ENCODE measurements at places on chromosomes 3 and 15.

DNA sequence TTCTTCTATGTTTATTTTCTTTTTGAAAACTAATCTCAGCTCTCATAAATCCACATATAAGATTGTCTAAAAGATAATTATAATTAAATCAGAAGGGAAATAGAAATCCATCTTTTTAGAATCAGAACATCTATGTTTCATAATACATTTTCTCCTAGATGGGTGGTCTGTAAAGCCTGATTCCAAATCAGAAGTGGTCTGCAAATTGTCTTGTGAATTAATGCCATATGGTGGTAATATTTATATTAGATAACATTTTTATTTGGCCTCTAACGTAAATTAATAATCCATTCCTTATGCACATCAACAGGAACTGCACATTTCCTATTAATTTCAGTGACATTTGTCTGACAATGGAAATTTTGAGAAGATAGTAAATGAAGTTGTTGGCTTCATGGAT lies 52.8 kb upstream of the TBC1D5 start:
- no peak for DNase-seq

DNA sequence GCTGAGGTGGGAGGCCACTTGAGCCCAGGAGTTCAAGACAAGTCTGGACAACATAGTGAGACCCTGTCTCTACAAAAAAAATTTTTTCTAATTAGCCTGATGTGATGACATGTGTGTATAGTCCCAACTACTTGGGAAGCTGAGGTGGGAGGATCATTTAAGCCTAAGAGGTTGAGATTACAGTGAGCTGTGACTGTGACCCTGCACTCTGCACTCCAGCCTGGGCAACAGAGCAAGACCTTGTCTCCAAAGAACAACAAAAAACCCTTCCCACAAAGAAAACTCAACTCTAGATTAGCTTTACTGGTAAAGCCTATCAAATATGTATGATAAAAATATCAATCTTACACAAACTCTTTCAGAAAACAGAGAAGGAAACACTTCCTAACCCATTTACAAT lies 68.5 kb downstream of the ZNF148 start:
- no peak for DNase-seq

DNA sequence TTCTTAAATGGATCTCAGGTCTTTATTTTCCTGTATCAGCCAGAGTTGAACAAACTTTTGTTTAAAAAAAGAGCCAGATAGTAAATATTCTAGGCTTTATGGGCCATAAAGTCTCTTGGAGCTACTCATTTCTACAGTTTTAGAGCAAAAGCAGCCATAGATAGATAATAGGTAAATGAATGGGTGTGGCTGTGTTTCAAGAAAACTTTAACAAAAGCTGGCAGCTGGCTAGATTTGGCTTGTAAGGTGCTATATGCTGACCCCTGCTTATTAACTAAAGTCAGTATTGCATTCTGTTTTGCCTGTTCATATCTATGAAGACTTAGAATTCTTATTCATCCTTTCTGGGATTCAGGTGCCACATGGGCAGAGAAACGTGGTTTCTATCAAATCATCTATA lies 29.0 kb downstream of the MFN1 start:
- no peak for DNase-seq

GRCh38 chr3:127529346-127530188 lies 61.0 kb downstream of the TPRA1 start:
- no peak for DNase-seq

GRCh38 chr3:78605178-78605577 lies 1162.6 kb downstream of the ROBO1 start:
- no peak for DNase-seq

GRCh38 chr3:7789324-7789723 lies 712.3 kb upstream of the LMCD1 start:
- DNase-seq = no peak

DNA sequence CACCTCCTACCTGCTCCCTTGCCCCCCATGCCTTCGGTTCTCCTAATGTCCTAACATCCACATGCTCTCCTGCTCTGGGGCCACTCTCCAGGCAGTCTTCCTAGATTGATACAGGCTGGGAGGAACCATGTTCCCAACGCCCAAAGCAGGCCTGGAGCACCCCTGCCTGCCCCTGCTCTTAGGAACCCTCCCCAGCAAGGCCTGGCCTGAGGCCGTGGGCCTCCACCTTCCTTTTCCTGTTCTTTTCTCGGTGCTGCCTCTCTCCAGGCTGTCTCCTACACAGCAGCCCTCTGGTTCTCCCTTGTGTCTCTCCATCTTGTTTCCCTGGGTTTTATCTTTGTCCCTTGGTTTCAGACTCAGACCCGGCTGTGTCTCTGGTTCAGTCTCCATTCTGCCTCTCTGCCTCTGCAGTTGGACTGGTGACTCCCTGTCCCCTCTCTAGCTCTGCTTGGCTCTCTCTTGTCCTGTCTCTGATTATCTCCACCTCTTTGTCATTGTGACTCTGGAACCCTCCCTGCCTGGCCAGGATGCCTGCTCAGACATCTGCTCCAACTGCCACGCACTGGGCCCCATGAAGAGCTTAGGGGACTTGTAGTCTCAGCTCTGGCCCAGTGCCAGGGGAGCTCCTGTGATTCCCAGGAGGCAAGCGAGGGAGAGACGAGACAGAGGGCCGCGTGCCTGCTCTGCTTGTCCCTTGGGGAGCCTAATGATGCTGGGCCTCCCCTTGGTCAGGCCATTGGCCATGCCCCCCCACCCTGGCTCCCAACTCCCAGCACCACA lies 26.0 kb upstream of the RPL29 start:
- DNase-seq = no peak

- DNase-seq = no peak
Observed at GRCh38 chr3:16534640-16535262, 21.3 kb upstream of the RFTN1 start.

DNA sequence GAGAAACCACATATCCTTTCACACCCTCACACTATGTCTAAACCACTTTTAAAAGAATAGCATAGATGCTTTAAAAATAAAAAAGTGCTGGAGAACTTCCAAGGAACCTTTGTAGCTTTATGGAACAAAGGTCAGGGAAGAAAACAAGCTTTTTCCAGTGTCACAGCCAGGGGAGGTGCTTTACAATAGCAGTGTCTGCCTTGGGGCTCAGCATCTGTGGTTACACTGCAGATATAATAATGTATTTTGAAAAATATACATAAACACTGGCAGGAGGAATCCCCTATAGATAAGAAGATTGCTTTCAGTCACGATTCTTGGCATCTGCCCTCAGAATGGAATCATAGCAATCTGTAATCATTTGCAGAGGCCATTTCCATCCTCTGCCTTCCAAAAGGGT lies 362.4 kb upstream of the LRRC3B start:
- DNase-seq = no peak

DNA sequence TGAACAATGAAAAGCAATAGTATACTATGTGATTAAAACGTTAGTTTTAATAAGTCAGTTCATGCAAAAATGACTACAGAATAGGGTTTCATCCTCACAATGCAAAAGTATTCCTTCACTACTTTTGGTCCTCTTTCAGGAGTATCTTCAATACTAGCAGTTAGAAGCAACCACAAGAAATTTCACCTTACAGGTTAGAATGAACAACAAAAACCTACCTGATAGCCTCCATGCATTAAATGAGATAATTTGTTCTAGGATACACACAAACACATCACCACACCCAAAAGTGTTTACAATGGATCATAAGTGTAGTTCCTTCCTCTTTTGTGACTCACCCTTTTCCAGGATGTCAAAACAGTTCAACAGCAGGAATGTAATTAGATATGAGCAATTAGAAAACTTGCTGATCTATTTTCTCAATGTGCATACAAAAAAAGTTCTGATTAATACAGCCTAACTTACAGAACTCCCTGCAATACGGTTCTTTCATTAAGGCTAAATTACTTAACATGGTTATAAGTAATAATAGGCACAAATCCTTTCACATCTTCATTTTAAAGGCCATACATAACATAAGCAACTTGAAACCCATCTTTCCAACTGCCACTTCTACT lies 21.6 kb downstream of the UACA start:
- no peak for DNase-seq

DNA sequence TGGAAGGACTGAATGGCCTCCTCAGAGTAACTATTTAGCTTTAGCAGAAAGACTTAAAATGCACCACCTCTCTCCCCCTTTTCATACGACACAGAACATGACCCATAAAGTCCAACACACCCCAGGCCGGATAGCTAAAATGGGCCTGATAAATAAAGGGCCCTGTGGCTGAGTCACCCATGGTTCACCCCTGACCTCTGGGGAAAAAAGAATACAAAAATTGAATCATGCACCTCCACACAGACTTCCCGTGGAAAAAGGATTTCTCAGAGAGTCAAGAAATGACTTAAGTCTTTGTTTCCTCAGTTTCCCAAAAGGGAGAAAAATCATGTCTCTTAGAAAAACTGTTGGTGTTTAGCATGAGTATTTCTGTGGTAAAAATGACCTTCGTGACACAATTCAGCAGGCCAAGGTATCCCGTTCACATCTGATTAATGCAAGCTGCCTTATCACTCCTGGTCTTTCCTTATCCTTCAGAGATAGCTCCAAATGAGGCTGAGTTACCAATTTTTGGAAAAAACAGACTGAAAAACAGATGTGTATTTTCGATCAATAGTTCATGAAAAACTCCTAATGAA lies 34.0 kb upstream of the ARHGEF3 start:
- no peak for DNase-seq

- DNase-seq = no peak
Observed at GRCh38 chr15:93070551-93071296, 18.3 kb downstream of the RGMA start.

- DNase-seq = no peak
Observed at GRCh38 chr3:107545680-107546120, 22.9 kb downstream of the BBX start.

GRCh38 chr15:65132878-65133547 lies 595 bp downstream of the PDCD7 start:
- no peak for DNase-seq

DNA sequence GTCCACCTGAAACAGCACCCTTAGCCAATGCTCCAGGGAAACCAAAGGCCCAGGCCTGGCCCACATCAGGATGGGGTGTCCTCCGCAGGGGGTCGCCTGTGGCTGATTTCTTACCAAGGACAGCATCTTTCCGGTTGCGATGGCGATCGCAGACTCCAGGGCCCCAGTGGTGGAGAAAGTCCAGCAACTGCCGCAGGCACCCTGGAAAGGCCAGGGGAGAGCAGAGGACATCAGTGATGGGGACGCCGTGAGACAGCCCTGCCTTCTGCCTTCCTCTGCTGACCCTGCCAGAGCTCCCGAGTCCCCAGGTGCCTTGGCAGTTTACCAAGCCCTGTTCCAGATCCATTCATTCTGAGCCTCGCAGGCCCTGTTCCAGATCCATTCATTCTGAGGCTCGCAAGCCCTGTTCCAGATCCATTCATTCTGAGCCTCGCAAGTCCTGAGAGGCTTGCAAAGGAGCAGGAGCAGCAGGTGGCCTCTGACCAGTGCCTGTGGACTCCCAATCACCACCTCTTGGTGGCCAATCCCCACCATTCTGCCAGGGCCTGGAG lies 12.5 kb downstream of the CTSH start:
- DNase-seq = no peak

DNA sequence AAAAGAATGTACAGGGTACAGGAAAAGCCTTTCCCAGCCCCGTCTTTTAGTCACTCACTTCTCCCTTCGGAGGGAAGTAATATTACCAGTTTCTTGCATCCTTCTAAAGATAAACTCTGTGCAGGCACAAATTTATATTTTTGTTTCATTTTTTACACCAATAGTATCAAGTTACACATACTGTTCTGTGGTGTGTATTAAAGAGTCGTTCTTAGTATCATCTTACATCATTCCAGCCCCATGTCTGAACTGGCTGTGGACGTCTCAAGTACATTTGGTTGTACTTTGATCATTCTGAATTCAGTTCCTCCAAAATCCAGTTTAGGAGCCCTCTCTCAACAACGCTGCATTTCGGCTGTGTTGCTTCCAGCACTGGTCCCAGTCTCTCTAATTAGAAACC lies 68.7 kb downstream of the LMLN start:
- no peak for DNase-seq

DNA sequence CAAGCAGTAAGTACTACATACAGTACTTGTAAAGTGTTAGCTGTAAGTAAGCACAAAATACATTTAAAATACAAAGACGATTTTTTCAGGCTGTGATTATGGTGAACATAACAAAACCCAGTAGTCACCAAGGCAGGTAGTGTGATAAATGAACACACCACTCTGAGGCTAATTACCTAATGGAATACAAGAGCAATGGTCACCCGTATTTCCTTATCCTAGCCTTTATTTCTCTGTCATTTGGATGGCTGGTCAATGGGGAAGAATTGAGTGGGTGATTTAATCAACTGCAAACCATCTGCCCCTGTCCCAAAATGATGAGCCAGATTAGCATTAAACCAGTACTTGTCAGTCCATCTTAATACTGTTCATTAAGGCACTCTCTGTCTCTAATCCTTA lies 89.2 kb upstream of the CGNL1 start:
- no peak for DNase-seq

DNA sequence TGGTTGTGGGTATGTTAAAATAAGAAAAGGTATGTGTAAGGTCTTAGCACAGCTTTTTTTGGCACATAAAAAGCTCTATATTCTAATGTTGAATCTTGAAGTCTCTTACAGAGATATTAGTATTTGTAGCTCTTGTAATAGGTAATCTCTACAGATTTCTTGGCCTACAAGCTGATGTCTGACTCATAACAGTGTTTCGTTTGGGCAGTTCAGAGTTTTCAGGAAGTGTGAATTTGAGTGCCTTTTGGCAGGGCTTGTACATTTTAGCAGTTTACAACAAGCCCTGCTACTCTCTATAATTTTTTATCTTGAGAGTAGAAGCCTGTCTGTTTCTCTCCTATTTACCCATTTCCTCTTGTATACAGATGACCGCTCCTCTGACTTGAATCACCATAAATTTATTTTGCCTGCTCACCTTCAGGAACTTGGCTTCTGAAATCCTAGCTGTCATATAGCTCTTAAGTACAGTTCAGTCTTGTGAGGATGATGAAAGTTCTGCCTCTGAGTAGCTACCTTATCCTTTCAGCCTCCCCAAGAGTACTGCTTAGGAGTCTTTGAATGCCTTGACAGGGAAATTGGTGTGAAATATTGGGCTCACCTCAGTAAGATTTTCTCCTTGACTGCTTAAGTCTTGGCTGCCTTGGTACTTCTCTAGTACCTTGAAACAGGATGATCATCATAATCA lies 419.9 kb upstream of the RARB start:
- no peak for DNase-seq

- no peak for DNase-seq
Observed at GRCh38 chr3:104951426-104951825, 415.3 kb upstream of the ALCAM start.

DNA sequence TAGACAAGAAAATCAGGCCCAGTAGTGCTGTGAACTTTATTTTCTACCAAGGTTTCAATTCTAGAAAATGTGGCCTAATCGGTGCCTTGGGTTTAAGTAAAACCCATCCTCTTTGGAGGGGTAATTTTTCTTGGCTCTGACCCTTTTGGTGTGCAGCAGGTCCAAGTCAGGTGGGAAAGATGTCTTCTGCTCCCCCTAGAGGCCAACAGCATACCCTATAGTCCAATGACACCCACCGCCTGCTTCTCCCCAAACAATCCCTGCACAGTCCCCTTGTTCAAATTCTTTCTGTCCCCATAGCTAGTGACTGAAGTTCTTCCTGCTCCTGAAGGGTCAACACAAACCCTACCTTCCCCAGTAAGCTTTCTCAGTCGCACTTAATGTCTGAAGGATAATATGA lies 261.8 kb upstream of the GOLGA6L4 start:
- DNase-seq = no peak
